NCI-H1436 (cell line): ENCODE measurements at places on chromosomes 3 and 15.

GRCh38 chr3:32406486-32407408, 15.1 kb downstream of the CMTM7 start:
- no peak for DNase-seq

DNA sequence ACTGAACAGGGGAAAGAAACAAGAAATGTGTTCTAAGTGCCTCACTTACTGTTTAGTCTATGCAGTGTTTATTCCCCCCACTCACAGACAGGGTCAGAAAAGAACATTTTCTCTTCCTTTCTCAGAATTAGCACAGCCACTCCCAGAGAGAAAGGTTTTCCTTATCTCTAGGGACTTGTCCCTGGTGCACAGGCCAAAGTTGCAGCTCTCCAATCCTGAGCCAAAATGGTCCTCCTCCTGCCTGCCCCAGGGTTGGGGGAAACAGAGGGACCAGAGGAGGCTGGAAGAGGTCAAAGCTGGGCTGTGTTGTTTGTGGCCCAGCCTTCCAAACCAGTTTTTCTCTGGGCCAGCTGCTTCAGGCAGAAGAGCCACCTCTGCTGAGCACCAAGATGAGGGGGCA, 12.0 kb downstream of the RAB6B start:
- DNase-seq, result no peak

GRCh38 chr3:128237348-128238183, 84.3 kb downstream of the EEFSEC start:
- DNase-seq, result no peak

- no peak for DNase-seq
Observed at GRCh38 chr3:165835431-165835830, 1.8 kb downstream of the BCHE start.

- DNase-seq, result peak; percentile 69
Observed at GRCh38 chr3:66038726-66039589, at the start of gene MAGI1. Gene MAGI1, minus strand, starts transcription at chr3:66038918. Its CDS starts 610 bp downstream, at chr3:66038308.

GRCh38 chr15:47333734-47334133, 383.6 kb upstream of the SEMA6D start:
- no peak for DNase-seq

- no peak for DNase-seq
Observed at GRCh38 chr15:95931619-95932018, 398.9 kb upstream of the NR2F2 start.
